ENCODE measurements at places on chromosomes 5 and 9. TPM values are rescaled to one million over a fixed set of nuclear protein-coding genes. Genes with fewer than 3 reads are reported as not detected.

LIFR gene
- 119 TPM for total RNA-seq

SMARCA2 gene
- total RNA-seq = 132 TPM

HK3 gene
- total RNA-seq = not detected

GADD45G gene
- not detected for total RNA-seq

FOXB2 gene
- total RNA-seq = not detected

TNFSF8 gene
- not detected for total RNA-seq

TCF7 gene
- 0.19 TPM for total RNA-seq

GNA14 gene
- total RNA-seq = 34.9 TPM

GLIPR2 gene
- 32.4 TPM for total RNA-seq

RMRP gene
- total RNA-seq = 10,291 TPM

TIMD4 gene
- total RNA-seq = not detected

TAF1L gene
- under 0.01 TPM for total RNA-seq

SLC25A2 gene
- total RNA-seq = 0.09 TPM

IFNK gene
- not detected for total RNA-seq

DNA sequence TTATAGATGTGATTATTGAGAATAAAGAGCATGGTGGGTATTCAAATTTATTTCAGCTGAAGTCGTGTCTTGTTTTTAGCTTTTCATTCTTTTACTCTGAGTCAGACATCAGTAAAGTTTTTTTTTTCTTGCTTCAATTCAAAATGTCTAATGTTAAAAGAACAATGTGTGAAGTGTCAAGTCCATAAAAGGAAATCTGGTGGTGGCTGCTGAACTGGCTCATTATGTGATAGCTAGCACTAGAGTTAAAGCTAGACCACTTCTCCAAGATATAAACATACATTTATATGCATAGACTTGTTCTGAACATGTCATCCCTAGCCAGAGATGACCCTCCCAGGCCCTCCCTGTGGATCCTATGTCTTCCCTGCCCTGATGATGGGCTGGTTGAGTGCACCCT, 338.3 kb downstream of the RAB3C start:
- DNase-seq = peak; percentile 62

DNA sequence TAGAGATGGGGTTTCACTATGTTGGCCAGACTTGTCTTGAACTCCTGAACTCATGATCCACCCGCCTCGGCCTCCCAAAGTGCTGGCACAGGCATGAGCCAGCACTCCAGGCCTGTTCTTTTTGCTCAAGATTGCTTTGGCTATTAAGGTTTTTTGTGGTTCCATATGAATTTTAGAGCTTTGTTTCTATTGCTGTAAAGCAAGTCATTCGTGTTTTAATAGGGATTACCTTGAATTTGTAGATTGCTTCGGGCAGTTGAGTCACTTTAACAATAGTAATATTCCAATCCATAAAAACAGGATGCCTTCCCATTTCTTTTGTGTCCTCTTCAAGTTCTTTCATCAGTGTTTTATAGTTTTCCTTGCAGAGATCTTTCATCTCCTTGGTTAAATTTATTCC, 22.1 kb downstream of the C6 start:
- DNase-seq = no peak

- no peak for DNase-seq
Observed at GRCh38 chr5:178675922-178676321, 49.1 kb upstream of the CLK4 start.

DNA sequence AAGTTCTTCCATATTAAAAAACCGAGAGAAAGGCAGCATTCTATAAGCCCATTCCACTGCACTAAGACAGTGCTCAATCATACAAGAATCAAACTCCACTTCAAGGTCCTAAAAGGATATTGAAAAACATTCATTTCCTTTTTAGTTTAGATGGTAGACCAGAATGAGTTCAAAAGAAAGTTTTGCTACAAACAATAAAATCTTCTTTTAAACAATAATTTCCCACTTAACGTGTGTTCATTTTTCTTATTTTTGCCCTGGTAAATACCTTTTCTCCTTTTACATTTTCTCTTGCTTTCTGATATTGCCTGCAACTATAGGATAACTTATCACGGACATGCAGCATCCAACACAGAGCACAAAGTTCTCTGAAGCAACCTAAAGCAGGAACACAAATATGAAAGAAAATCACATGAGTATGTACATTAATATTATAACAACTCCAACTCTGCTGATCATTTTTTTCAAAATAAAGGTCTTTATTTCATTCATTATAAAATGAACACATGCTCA, 61.7 kb downstream of the CPLANE1 start:
- DNase-seq = no peak

GRCh38 chr5:89440670-89441069, 557.7 kb upstream of the MEF2C start:
- DNase-seq = no peak

- no peak for DNase-seq
Observed at GRCh38 chr5:129951039-129951438, 46.8 kb downstream of the CHSY3 start.

GRCh38 chr5:112660359-112660758, 77.3 kb upstream of the APC start:
- DNase-seq = no peak

GRCh38 chr5:14523243-14524034, 58.2 kb upstream of the OTULINL start:
- no peak for DNase-seq

GRCh38 chr5:157481265-157481664, 21.3 kb downstream of the NIPAL4 start:
- no peak for DNase-seq

DNA sequence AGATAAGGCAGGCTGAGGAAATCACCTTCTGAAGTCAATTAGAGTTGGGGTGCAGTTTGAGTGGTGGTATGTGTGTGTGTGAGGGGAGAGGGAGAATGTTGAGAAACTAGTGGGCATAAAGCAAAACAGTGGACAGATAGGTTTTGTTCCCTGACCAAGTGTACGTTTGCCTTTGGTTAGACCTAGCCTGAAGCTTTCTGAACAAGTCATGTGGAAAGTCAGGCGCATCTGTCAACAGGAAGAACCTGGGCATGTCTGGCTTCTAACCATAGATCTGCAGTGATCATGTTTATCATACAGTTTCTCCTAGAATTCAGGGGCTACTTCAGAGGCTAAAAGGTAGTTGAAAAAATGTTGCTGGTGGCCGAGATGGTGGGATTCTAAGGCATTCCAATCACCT, 143.2 kb upstream of the PCA3 start:
- DNase-seq = no peak

DNA sequence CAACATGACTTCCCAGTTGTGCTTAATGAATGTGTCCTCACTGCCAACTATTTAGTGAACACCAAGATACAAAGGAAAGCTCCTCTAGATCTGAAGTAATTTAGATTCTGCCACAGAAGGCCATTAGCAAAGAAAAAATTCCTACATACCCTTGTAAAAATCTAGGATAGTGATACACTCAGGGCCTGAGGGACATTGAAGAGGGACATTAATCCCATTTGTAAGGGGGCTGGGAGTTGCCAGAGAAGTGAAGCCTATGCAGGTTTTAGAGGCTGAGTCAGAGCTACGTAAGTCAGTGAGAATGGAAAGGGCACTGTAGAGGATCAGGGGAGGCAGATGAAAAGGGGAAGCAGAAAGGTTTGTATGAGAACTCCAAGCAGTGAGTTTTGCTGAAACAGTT, 286.9 kb upstream of the TARS1 start:
- no peak for DNase-seq

- DNase-seq = peak; percentile 74
Observed at GRCh38 chr5:35924950-35925722, 13.3 kb downstream of the CAPSL start.

DNA sequence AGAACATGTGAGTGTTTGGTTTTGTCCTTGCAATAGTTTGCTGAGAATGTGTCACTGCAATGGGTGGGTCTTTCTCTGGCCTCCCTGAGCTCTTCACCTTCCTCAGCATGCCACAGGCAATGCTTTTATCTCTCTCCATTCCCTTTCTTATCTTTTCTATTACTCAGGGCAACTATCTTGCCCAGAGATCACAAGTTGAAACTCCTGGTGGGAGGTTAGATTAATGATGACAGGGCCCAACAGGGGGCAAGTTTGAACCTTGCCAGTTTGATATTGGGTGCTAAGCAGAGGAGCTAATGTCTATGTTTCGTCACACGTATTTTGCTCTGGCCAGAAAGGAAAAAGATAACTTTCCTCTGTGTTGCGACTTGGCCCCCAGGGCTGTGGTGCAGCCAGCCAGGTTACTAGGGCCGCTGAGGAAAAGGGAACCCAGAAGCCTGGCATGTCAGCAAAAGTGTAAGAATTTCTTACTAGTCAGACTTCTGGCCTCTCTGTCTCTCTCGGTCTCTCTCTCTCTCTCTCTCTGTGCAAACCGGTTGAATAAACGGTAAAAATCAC, 299.3 kb upstream of the POU5F2 start:
- DNase-seq = no peak

DNA sequence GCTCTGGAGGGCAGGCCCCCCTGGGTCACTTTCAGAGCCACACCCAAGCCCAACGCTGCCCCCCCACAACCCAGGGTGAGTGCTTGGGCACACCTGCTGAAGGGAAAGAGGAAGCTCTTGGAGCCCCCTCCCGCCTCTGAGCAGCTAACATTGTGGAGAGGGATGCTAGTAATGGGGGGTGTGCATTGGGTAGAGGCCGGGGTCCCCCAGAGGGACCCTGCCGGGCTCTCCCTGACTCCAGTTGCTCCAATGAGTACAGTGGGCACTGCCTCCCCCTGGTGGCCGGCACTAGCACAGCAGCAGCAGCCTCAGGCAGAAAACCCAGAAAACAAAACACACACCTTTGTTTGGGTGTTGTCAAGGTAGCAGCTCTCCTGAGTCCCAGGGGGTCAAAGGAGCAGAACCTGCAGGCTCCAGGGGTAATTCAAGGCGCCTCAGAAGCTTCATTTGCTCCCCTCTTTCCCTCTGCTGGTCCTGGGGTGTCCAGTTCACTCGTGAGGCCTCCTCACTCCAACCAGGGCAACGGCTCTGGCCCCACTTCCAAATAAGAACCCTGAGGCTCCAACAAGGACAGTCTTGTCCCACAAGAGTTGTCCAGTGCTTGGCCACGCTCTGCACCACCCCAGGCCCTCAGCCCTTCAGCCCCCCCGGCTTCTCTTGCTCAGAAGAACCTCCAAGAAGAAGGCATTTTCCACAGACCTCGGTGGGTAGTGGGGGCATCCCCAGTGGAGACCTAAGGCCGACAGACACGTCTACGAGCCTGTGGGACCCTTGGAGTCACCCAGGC, 16.1 kb downstream of the GBGT1 start:
- DNase-seq = peak; percentile 78

DNA sequence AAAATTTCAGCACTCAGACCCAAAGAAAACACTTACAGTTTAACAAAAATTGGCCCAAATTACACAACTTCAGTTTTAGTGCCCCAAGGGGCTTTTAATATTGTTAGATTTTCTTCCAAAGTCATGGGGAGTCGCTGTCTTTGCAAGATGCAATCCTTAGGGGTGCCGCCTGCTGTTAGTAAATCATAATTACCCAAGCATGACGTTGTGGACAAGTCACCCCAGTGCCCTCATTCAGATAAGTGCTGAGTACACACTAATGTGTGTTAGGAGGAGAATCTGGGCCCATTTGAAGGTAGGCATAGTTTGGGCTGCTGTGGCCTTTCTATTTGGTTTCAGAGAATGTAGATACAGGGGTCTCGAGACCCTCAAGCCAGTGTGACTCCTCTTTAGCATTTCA, 138.1 kb downstream of the SV2C start:
- DNase-seq = no peak

DNA sequence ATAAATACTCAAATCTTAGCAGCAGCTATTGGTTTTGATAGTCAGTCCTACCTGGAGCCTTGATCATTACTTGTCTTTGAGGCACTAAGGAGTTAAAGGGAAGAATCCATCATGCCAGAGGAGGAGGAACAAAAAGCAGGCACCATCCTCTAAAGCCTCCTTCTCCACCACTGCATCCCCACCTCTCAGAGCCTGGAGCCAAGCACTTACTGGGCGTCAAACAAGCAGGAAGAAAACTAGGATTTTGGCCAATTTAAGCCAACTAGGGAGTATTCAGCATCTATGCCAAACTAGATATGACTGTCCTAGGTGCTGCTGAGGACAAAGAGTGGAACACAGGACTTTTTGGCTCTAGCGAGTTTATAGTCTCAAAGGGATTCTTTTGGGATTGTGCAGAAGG, 152.5 kb downstream of the PPP2R2B start:
- no peak for DNase-seq

GRCh38 chr9:93984860-93985259, 29.7 kb upstream of the BARX1 start:
- DNase-seq = no peak

DNA sequence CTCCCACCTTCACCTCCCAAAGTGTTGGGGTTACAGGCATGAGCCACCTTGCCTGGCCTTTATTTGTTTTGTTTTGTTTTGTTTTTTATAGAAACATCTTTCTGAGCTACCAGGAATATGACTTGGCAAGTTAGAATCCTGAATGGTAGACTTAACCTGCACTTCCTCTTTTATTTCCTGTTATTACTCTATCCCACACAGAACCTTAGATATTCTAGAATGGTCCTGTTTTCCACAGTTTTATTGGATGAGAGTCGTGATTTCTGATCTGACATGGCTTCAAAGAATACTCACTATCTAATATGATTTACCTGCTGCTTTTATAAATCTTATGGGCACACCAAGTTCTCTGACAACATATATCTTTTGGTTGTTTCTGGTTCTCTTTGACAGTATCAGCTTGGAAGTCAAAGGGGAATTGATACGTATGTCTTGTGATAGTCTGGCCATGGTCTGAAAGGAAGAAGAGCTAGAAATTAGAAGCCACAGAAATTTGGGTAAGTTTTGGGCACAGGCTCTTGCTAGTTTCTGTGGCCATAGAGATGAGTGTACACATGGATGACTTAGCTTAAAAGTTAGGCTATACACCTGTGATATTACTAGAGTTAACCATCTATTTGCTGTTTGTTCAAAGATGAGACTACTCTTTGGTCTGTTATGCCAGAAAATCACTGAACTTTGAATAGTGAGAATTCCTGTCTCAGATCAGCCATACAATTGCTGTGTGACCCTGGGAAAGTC, 4.7 kb upstream of the PANK3 start:
- DNase-seq = no peak

DNA sequence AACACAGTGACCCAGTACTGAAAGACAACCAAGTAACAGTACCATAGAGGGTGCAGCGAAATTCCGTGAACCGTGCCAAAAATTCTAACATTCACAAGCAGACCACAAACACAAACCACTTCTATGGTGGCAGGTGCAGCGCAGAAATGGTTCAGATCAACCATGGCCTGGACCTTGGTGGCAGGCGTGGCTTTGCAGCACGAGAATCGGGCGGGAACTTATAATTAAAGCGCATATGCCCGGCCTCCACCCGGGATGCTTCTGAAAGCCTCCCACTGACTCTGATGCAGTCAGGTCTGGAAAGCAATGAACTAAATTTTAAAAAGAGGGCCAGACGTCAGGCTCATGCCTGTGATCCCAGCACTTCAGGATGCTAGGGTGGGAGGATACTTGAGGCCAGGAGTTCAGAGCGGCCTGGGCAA, 68.0 kb upstream of the TBC1D9B start:
- DNase-seq = no peak

GRCh38 chr5:157247267-157247666, 18.7 kb upstream of the CYFIP2 start:
- no peak for DNase-seq

GRCh38 chr9:126885131-126885641, 24.7 kb downstream of the ZBTB34 start:
- peak; percentile 84 for DNase-seq

Data from dermis blood vessel endothelial cell (primary cell).